ENCODE measurements at places on chromosomes 16 and 17.

GRCh38 chr17:39643271-39643670 lies 6.3 kb downstream of the STARD3 start:
- no peak for DNase-seq

- DNase-seq, result no peak
These were observed 83.7 kb downstream of the LMF1 start for GRCh38 chr16:886802-887731.

DNA sequence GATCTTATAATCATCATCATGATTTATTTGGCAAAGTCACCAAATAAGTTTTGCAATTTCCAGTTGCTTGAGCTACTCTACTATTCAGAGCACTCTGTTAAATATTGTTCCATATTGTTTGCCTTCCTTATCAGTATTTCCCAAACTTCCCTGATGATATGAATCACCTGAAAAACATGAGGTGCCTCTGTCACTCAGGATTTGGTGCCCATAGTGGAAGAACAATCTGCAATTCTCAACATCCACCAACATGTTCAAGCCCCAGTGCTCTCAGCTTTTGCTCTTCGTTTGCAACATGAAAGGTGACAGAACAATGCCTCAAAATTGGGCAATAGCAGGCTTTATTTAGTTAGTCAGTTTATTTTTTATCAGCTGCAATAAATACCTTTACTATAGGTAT lies 28.6 kb upstream of the WSB1 start:
- no peak for DNase-seq

DNA sequence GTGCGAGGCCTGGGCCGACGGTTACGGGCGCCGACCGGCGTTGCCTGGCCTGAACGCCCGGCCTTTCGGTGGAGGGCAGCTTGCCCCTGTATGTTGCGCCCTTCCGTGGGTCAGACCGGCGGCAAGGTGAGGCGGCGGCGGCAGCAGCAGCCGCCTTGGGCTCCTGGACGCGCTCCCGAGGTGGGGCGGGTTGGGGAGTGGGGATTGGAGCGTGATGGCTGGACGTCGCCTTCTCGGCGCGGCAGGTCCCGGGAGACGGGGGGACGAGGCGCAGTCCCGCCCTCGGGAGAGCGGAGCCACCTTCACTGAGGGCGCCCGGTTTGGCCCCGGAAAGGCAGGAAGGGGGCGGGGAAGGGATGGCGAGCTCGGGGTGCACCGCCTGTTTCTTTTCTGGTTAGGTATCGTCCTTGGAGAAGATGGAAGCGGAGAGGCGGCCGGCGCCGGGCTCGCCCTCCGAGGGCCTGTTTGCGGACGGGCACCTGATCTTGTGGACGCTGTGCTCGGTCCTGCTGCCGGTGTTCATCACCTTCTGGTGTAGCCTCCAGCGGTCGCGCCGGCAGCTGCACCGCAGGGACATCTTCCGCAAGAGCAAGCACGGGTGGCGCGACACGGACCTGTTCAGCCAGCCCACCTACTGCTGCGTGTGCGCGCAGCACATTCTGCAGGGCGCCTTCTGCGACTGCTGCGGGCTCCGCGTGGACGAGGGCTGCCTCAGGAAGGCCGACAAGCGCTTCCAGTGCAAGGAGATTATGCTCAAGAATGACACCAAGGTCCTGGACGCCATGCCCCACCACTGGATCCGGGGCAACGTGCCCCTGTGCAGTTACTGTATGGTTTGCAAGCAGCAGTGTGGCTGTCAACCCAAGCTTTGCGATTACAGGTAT lies 671 bp downstream of the DGKE start:
- no peak for DNase-seq

DNA sequence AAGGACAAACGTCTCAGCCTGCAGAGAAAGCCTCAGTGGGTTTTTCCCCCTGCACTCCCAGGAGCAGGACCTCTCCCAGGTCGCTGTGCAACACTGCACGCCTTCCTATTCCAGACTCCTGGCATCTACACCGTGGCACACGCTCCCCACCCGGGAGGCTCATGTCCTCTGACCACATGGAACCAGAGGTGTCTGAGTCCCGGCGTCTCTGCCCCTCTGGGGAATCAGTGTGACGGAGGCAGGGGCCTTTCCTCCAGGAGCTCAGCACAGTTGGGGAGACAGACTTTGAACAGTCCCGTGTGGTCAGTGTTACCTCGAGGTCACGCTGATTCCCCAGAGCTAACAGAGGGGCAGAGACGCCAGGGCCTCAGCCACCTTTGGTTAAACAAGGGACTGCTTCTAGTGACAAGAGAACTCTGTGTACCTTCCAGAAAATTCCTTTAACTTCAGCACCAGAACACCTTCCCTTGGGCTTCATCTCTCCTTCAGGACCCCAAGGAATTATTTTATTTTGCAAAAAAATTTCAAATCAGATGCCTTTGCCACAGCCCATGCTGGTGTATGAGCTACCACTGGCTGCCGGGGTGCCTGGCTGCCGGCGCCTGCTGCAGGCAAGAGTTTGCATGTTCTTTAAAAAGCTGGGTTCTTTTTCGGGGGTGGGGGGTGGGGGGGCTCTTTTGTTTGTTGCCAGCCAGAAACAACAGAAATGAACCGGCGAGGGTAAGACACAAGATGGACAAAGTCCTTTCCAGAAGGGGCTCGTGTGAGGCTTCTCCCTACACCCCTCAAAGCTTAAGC lies 6.6 kb downstream of the CANT1 start:
- DNase-seq, result no peak

- DNase-seq, result no peak
These were observed 14.2 kb upstream of the CCNF start for GRCh38 chr16:2415085-2415484.

DNA sequence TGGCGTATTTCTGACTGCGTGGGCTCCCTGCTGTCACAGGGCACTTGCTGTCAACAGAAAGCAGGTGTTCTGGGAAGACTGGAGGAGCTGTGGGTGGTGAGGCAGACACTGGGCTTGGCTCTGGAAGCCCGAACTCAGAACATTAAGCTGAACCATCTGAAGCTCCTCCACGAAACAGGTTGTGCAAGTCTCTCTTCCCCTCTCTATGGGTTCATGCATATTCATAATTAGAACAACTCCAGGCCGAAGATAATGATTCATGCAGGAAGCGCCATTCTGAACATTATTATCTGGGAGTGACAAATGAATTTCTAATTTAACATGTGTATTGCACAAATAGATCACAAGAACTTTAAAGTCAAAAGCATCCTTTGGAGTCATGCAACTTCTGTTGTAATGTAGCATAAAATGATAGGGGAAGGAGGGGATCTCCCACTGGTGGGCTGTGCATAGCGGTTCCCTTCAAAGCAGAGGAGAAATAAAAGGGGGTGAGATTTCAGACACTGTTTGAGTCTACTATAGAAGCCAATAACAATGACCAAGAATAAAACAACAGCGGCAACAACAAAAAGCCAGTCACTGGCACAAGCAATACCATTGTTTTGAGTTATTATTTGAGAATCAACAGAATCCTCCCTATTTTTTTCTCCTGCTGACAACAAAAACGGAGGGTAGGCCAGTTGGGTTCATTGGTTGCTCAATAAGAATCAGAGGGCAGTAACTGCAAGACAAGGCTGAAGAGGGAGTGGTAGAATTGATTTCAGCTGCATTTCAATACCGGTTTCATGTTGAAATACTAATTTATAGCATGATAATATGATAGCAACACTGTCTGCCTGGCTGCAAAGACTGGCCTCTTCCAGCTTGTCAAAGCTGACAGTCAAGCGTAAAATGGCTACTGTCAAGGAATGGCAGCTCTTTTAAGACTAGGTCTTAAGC lies 407.3 kb downstream of the XYLT1 start:
- no peak for DNase-seq

- no peak for DNase-seq
These were observed 36.1 kb downstream of the KCNJ2 start for GRCh38 chr17:70205401-70205800.

- no peak for DNase-seq
These were observed 2.7 kb upstream of the CES1 start for GRCh38 chr16:55835581-55835980.

GRCh38 chr16:13099822-13100221 lies 198.4 kb downstream of the SHISA9 start:
- DNase-seq, result no peak
